NCI-H460 (cell line): ENCODE measurements at places on chromosomes 1 and 21. TPM values are rescaled to one million over a fixed set of nuclear protein-coding genes. Genes with fewer than 3 reads are reported as not detected.

DNA sequence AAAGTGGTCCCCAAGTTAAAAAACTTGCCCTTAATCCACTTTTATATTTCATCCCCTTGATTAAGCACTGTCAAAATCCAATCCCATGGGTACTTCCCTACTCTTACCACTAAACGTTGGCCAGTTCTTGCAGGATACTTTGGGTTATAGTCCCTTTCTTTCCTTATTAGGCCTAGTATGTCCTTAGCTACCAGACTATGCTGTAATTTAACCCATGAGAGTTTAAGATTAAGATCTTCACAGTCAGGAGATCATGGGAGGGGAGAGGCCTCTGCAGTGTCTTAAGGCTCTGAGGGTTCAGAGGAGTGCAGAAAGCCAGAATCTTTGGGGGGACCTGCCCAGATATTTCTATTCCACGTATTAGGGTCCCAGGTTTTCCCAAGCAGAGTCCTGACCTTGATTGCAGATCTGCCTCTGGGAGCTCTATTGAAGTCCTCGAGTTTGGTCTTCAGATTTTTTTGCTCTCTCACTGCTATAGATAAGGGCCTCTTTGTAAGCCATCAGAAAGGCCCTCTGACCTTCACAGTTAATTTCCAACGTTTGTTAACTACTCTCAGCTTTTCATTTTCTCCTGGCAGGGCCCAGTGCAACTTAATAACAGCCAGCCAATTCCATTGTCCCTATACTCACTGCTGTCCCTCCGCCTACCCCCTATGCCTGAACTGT, 9.0 kb upstream of the CGN start:
- no peak for DNase-seq

RSRP1 gene
- total RNA-seq, result 43.9 and 56.8 TPM in 2 replicates

GRCh38 chr1:155307247-155307740, 1.4 kb upstream of the FDPS start:
- DNase-seq, result no peak

MARK1 gene
- 3.8 and 4.3 TPM in 2 replicates for total RNA-seq

LGALS8 gene
- 216 and 226 TPM in 2 replicates for total RNA-seq

GRCh38 chr1:193402037-193402436, 215.6 kb upstream of the B3GALT2 start:
- no peak for DNase-seq

SPATA46 gene
- not detected in 2 replicates for total RNA-seq

MFAP2 gene
- 0.49 and 0.52 TPM in 2 replicates for total RNA-seq
